Fibroblast of skin of right biceps (primary cell): ENCODE measurements at places on chromosomes 11 and 22.
A peak's percentile ranks its signal among the peaks of the same experiment; 100 is the strongest.

DNA sequence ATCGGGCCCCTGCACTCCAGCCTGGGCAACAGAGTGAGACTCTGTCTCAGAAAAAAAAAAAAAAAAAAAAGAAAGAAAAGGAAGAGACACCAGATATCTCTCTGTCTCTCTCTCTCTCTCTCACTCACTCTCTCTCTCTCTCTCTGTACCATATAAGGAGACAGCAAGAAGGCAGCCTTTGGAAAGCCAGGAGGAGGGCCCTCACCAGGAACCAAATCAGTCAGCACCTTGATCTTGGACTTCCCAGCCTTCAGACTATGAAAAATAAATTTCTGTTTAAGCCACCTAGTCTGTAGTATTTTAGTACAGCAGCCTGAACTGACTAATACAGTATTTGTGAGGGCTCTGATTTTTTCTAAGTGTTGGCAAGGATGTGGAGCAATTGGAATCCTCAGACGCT lies 13.6 kb upstream of the ALDH3B2 start:
- no peak for DNase-seq

DNA sequence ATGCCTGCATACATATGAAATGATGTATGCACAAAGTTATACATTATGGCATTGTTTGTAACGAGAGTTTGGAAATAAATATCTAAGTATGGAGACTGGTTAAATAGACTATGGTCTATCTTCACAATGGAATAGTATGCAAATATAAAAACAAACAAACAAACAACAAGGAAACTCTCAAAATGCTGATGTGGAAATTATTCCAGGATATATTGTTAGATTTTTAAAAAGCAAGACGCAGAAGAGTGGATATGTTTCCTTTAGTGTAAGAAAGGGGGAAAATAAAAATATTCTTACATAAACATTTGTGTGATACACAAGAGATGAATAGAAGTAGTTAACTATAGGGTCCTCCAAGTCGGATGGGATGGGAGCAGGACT lies 10.8 kb upstream of the CRKL start:
- no peak for DNase-seq

DNA sequence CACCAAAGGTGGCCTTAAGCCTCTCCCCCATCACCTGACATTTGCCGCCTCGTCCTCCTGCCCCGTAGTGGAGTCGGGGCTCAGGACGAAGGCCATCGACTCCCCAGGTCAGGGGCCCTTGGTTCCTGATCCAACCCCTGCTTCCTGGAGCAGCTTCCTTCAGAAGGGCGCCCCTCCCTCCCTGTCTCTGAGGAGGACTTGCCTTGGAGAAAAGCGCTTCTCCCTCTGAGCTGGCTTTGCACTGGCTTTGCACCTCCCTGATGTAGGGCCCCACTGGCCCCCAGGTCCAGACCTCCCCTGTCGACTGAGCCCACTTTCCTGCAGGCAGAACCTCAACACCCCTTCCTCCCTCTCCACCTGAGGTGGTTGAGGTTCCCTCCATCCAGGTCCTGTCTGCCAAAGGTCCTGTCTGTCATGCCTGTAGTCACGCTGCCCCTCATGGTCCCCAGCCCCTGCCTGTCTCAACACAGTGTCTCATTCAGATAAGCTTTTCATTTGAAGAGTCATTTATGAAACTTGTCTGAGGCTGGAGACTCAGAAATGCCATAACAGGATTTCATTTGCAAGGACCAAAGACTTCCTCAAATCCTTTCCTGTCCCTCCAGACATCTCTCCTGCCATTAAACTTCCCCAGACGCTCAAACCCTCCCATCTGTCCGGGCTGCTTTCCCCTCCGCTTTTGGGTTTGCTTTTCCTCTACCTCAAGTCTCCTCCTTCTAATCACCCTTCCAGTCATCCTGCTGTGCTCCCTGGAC lies 78.4 kb downstream of the MYO7A start:
- no peak for DNase-seq

- no peak for DNase-seq
Measured at GRCh38 chr22:44459551-44459950, 38.5 kb downstream of the RTL6 start.

DNA sequence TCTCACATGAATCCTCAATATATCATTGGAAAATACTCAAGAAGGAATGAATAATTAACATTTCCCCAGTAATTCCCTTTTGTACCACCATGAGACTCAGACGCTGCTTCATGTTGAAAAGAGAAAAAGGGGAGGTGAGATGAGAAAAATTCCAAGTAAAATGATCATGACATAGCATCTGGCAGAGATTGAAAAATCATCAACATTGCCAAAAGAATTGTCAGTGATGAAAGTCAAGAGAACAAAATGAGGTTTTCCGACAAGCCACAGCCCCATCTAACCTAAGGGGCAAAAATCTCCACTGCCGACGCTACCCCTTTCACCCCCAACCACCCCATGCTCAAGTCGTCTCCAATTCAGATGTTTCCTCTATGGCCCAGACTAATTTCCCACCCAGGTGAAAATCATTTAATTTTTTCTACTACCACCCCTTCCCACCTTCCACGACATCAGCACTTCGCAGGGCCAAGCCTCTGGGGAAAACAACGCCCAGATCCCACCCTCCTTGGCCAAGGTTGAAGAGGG lies 1.2 kb downstream of the RAB6A start:
- DNase-seq, result peak; percentile 43

- peak; percentile 59 for DNase-seq
Measured at GRCh38 chr22:37818409-37819104, 4.6 kb upstream of the GALR3 start.

GRCh38 chr11:134670247-134670782 lies 258.3 kb upstream of the B3GAT1 start:
- DNase-seq, result no peak

GRCh38 chr11:84855508-84856245 lies 771.5 kb downstream of the DLG2 start:
- peak; percentile 92 for DNase-seq
